ENCODE measurements at places on chromosomes 5 and 9.

DNA sequence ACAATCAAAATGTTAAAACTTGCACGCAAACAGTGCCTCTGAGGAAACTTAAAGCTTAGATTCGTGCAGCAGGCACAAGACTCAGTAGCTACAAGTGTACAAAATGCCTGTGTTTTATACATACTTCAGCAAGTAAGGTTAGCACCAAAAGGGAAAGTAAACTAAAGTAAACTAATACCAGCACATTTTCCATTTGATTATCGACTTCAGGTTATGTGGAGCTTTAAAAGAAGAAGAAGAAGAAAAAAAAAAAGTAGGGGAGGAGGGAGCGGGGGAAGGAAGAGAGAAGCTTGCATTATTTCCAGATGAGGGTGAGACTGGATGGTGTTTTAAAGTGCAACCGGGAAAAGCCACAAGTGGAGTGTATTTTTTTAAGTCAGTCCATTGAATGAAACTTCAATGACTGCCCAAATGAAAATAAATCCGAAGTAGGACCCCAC lies 596 bp upstream of the ADAMTS6 start:
- DNase-seq, result no peak

GRCh38 chr5:131305906-131306305 lies 42.1 kb downstream of the CDC42SE2 start:
- no peak for DNase-seq

DNA sequence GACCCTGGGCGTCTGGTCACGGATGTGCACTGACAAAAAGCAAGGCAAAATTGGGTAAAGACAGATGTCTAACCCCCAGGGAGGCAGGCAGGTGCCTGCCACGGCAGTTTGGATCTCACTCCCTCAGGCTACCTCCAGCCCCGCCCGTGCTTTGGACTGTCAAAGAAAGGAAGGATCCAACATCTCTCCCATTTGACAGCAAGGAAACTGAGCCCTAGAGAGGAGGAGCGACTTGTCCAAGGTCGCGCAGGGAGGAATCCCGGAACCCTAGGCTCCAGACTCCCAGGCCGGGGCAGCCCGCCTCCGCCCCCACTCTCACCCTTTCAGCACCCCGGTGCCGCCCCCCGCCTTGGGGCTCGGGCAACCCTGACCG lies 376 bp downstream of the GOLGA1 start:
- no peak for DNase-seq

DNA sequence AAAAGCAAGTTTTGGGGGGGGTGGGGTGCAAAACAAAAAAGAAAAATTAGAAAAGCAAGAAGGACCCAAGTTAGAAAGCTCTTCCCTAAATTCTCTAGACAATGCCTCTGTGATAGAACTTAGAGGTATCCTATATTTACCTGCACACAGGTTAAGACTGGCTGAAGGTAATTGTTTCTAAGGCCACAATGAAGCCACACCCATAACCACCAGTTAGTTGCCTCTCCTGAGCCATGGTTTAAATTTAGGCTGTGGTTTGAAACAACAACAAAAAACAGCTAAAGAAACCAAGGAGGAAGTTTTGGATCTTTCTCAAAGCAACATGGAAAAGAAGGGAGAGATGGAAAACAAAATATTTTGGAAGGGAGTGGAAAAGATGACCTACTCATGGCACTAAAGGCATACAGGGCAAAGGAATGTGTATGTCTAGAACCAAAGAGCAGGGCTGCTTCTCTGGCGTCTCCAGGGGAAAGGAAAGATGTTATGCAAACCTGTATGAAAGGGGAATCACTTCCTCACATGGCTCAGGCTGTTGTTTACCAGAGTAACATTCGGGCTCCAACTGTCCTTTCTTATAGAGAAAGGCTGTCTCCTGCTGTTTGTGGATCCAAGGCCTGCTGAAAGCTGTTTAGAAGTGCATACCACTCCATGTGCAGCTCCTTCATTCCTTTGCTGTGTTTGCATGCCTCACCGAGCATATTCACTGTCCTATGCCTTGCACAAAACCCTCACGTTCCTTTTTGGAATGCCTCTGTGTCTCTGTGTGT lies 408.9 kb upstream of the MPDZ start:
- no peak for DNase-seq

GRCh38 chr5:15354021-15354420 lies 146.0 kb upstream of the FBXL7 start:
- no peak for DNase-seq

GRCh38 chr9:11319538-11319937 lies 706.7 kb upstream of the PTPRD start:
- DNase-seq, result no peak

GRCh38 chr9:129422032-129422842 lies 198.7 kb downstream of the C9orf50 start:
- DNase-seq, result no peak

DNA sequence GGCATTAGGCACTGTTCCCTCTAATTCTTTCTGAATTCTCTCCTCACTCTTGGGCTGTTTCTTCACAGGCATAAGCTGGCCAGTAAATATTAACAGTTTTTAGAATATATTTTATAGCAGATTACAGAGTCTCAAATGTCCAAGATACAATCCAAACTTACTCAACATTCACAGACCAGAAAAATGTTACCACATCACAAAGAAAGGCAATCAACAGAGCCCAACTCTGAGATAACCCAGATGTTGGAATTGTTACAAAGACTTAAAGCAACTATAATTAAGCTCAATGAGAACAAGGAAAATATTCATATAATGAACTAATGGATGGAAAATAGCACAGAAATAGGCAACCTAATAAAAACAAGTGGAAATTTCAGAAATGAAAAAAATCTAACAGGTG lies 401.1 kb upstream of the RGMB start:
- DNase-seq, result no peak

GRCh38 chr5:166166071-166166470 lies 2125.4 kb upstream of the WWC1 start:
- DNase-seq, result no peak

DNA sequence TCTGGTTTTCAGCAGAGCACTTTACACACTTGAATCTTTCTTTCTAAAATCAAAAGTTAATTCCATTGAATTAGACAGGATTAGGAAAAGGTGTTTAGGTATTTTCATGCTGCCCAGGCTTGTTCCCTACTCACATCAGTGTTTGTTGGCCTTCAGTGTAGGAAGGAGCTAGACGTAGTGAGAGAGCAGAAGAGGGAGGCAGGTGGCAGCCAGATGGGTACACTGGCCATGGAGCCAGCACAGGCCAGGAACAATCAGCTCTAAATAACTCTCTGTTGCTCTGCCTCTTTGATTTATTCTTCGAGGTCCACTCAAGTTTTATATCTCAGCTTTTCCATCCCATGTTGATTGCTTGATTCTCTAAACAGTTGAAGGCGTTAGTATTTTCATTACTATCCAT lies 529.6 kb downstream of the PSAT1 start:
- DNase-seq, result no peak

- no peak for DNase-seq
Observed at GRCh38 chr9:86978922-86979474, 31.7 kb upstream of the GAS1 start.

- DNase-seq, result no peak
Observed at GRCh38 chr9:32787816-32788215, 4.5 kb downstream of the TMEM215 start.

GRCh38 chr5:115243412-115243811 lies 19.3 kb downstream of the PGGT1B start:
- no peak for DNase-seq

DNA sequence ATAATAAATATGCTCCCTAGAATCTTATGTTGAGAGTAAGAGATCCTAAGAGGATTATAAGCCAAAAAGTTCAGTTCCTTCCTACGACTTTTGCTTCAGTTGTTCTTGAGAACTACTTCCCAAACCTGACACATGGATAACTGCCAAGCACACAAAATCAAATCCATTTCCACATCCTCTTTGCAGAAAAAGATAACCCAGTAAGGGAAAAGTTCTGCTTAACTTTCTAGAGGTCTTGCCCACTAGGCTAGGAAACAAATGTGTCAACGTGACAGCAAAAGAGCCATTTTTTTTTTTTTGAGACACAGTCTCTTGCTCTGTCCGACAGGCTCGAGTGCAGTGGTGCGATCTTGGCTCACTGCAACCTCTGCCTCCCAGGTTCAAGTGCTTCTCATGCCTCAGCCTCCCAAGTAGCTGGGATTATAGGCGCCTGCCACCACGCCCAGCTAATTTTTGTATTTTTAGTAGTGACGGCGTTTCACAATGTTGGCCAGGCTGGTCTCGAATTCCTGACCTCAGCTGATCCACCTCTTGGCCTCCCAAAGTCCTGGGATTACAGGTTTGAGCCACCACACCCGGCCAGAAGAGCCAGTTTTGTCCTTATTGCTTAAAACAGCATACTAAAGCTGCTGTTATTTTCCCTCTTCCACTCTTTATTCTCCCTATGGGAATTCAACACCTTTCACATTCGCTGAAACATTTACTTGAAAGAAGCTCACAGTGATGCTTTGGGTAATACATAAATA lies 24.2 kb downstream of the CSNK1A1 start:
- no peak for DNase-seq

GRCh38 chr5:90406466-90406865 lies 3.1 kb downstream of the CETN3 start:
- no peak for DNase-seq

DNA sequence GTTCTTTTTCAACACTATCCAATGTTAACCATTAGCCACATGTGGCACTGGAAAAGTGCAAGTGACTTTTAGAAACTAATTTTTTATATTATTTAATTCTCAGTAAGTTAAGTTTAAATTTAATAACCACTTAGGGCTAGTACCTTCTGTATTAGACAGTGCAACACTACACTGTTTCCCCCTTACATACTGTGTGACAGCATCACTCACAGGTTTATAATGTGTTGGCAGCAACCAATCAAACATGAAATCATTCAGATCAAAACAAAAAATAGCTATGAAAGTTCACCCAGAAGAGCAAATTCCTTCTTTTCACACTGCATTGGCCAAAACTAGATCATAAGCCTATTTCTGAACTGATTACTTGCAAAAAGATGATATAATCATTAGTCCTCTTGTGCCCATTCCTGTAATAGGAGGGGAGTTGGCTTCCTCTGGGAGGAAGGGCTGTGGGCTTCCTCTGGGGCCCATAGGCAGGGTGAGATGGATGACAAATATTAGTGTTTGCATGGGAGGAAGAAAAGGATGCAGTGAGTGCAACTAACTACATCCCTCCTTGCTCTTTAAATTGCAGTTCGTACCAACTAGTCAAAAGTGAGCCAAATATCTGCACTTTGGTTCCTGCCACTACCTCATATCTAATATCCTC lies 708.1 kb upstream of the RGMB start:
- DNase-seq, result no peak

GRCh38 chr9:128123451-128124080 lies 4.0 kb downstream of the PTGES2 start:
- no peak for DNase-seq

DNA sequence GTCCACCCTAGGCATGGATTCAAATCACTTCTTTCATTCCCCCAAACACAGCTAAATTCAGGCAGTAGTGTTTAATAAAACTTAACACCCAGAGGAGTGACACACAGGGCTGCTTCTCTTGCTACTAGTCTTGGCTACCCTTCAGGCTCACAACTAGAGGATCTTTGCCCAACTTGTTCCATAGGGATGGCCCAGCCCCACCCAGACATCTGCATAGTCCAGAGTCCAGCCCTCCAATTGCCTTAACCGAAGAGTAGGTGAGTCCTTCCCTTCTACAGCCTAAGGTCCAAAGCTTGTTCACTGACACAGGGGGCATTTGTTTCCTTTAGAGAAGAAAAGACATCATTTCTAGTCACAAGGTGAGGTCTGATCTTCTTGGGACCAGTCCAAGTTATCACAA lies 15.2 kb upstream of the RXFP3 start:
- no peak for DNase-seq

- DNase-seq, result no peak
Observed at GRCh38 chr5:101969742-101970141, 326.3 kb downstream of the SLCO4C1 start.

DNA sequence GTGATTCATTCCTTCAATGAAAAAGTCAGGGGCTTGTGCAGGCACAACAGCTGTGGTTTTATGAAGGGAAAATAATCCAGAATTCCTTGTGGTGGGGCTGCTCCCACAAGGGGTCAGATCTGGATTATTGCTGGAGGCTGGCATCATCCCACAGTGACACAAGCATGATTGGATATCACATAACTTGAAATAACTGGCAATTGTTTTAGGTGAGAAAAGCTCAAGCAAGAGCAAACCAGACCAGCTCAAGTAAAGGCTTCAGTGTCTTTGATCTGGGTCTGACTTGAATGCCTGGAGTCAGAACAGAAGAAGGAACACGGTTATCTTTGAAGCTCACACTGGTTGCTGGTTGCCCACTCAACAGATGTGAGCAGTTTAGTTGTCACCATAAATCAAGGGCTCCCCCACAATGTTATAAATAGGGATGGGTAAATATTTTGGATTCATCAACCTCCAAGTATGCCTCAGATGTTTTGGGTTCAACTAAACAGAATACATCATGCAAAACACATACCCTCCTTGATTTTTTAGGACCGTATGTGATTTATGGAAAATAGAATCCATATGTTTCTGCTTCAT lies 3.1 kb upstream of the ZNF474 start:
- DNase-seq, result no peak

GRCh38 chr5:151569132-151570046 lies 21.7 kb downstream of the FAT2 start:
- no peak for DNase-seq

- no peak for DNase-seq
Observed at GRCh38 chr9:136995772-136996311, 526 bp downstream of the CLIC3 start.
